Testis (tissue), 5 donors: ENCODE measurements at places on chromosomes 3 and 15.

GRCh38 chr3:141454906-141455602, 31.8 kb upstream of the RASA2 start:
- peaks cover 13% of the 10 kb centered on the region for H3K4me1 ChIP-seq
- no peak overlapping the region for H3K27ac ChIP-seq
- H3K27me3 ChIP-seq = no peaks in the 10 kb centered on the region

DNA sequence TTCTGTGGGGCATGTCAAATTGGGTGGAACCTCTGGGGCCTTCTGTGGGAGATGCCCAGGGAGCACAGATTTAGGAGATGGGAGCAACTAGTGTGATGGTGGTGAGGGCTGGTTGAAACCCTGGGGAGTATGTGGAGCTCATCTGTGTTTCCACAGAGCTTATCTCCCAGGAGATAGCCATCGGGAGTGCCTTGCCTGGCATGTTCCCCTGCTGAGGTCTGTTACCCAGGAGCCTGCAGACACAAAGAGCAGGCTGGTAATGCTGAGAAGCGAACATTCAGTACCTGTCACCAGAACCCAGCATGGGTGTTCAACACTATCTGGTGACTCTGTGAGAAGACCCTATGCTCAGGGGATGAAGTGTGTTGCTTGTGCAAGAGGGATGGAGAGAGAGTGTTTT, 85.0 kb downstream of the CLSTN2 start:
- H3K27ac ChIP-seq = no peak overlapping the region
- peaks cover 12% of the 10 kb centered on the region for H3K4me1 ChIP-seq
- H3K4me3 ChIP-seq = no peak overlapping the region
- no peaks in the 10 kb centered on the region for H3K27me3 ChIP-seq

DNA sequence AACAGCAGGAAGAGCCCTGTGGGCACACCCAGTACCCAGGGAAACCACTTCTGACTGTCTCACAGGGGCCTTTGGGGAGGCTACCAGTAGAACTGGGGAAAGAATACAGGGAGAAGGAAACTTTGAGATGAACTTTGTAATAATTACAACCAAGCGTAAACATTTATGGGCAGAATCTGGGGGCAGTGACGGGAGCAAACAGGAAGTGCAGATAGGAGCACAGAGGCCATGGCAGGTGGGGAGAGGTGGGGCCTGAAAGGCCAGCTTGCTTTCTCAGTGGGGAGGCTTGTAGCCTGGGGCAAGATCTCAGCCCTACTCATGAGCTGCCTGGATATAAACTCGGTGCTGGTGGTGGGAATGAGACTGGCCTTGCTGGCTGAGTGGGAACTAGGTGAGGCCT, 209.8 kb downstream of the PLCH1 start:
- DNase-seq = no peak
- H3K27ac ChIP-seq = no peak overlapping the region

- H3K27me3 ChIP-seq = no peaks in the 10 kb centered on the region
- DNase-seq = no peak
- H3K4me3 ChIP-seq = no peak overlapping the region
- H3K36me3 ChIP-seq = no peaks in the 10 kb centered on the region
- no peaks in the 10 kb centered on the region for H3K4me1 ChIP-seq
Measured at GRCh38 chr15:58665672-58666071, 83.8 kb downstream of the ADAM10 start.

DNA sequence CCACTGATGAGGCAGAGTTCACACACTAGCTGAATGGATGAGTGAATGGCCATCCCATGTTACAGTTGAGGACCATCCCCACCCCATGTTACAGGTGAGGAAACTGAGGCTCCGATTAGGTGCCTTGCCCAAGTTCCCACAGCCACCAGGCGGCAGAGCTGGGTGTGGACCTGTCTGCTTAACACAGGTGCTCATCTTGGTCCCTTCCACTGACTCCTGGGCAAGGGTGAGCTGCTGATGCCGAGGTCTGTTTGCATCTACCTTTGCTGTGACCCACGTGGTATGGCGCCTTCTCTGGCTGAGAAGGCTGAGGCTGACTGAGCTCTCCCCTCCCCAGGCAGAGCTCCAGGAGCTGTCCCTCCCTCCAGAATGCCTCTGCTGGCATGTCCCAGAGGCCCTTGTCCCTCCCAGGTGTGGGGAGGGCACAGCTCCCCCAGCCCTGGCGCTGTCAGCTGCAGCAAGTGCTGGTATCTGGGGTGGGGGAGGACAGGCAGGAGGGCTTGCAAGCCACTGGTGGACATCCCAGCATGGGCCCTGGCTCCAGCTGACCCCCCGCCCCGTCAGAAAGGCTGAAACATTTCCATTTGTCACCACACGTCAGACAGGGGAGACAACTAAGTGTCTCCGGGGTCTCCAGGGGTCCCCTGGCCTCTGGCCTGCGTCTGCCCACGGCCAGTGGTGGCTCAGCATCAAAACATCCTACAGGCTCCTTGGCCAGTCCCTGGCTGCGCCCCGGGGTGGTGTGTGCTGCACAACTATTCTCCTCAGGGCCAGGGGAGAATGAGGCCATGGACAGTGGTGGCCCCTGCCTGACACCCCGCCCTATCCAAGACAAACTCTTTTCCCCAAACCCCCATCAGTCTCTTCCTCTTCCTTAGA, 105.4 kb downstream of the ADCY5 start:
- H3K27ac ChIP-seq = peak overlapping the region; percentile 78
- no peak overlapping the region for H3K4me3 ChIP-seq
- peaks cover 37% of the 10 kb centered on the region for H3K4me1 ChIP-seq
- no peaks in the 10 kb centered on the region for H3K27me3 ChIP-seq
- no peaks in the 10 kb centered on the region for H3K36me3 ChIP-seq

- no peak for DNase-seq
- H3K36me3 ChIP-seq = no peaks in the 10 kb centered on the region
- no peak overlapping the region for H3K27ac ChIP-seq
- no peak overlapping the region for H3K4me3 ChIP-seq
Measured at GRCh38 chr3:118863731-118864322, 170.8 kb downstream of the IGSF11 start.

GRCh38 chr15:65087411-65087810, 10.9 kb downstream of the KBTBD13 start:
- no peak overlapping the region for H3K4me3 ChIP-seq
- H3K27ac ChIP-seq = peak overlapping the region; percentile 73
- H3K27me3 ChIP-seq = no peaks in the 10 kb centered on the region

- DNase-seq = no peak
- H3K4me1 ChIP-seq = no peaks in the 10 kb centered on the region
- no peak overlapping the region for H3K27ac ChIP-seq
- H3K36me3 ChIP-seq = no peaks in the 10 kb centered on the region
- H3K4me3 ChIP-seq = no peak overlapping the region
- H3K27me3 ChIP-seq = no peaks in the 10 kb centered on the region
Measured at GRCh38 chr3:149701977-149702350, 44.1 kb upstream of the WWTR1 start.

DNA sequence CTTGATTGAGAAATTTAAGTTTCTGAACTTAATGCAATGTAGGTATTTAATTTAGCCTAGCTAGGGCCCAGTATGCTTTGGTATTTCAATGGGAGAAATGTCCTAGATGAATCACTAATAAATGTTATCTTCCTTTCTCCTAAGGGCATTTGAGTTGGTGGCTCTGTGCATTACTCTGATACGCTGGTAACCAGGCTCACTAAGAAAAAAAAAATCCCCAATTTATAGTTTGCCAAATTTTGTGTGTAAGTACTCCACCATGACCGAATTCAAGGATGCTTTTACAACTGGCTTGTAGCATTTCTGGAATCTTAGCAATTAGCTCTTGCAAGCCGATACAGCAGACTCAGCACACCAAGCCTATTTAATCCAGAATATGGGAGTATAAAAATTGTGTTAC, 94.6 kb upstream of the LPP start:
- no peak for DNase-seq
- H3K4me3 ChIP-seq = no peak overlapping the region
- peaks cover 3% of the 10 kb centered on the region for H3K4me1 ChIP-seq
- H3K27ac ChIP-seq = no peak overlapping the region
- H3K36me3 ChIP-seq = no peaks in the 10 kb centered on the region
- no peaks in the 10 kb centered on the region for H3K27me3 ChIP-seq

GRCh38 chr3:56999547-56999946, 60.9 kb upstream of the SPATA12 start:
- H3K4me1 ChIP-seq = peaks cover 26% of the 10 kb centered on the region
- no peak overlapping the region for H3K4me3 ChIP-seq
- DNase-seq = no peak

GRCh38 chr3:104750581-104750980, 616.1 kb upstream of the ALCAM start:
- no peaks in the 10 kb centered on the region for H3K4me1 ChIP-seq
- no peaks in the 10 kb centered on the region for H3K36me3 ChIP-seq
- no peak overlapping the region for H3K27ac ChIP-seq
- no peak overlapping the region for H3K4me3 ChIP-seq
- no peaks in the 10 kb centered on the region for H3K27me3 ChIP-seq

DNA sequence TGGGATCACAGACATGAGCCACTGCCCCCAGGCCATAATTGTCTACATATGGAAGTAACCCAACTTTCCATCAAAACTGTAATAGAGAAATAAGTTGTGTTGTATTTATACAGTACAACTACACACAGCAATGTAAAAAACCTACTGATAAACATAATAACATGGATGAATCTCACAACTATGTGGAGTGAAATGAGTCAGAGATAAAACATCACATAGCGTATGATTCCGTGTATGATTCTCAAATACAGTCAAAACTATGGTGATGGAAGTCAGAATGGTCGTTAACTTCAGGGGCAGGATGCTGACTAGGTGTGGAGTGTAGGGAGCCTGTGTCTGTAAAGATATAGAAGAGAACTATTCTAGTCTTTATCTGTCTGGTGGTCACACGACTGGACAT, 332.7 kb upstream of the SLCO3A1 start:
- DNase-seq = no peak
- no peak overlapping the region for H3K4me3 ChIP-seq
- no peaks in the 10 kb centered on the region for H3K4me1 ChIP-seq
- no peaks in the 10 kb centered on the region for H3K27me3 ChIP-seq
- H3K27ac ChIP-seq = no peak overlapping the region
- H3K36me3 ChIP-seq = no peaks in the 10 kb centered on the region

GRCh38 chr3:19822805-19823204, 111.2 kb downstream of the EFHB start:
- no peak overlapping the region for H3K4me3 ChIP-seq
- H3K27me3 ChIP-seq = no peaks in the 10 kb centered on the region
- no peaks in the 10 kb centered on the region for H3K36me3 ChIP-seq
- DNase-seq = no peak
- no peaks in the 10 kb centered on the region for H3K4me1 ChIP-seq
- no peak overlapping the region for H3K27ac ChIP-seq

GRCh38 chr3:134432236-134432635, 53.5 kb downstream of the ANAPC13 start:
- H3K27me3 ChIP-seq = no peaks in the 10 kb centered on the region
- H3K36me3 ChIP-seq = no peaks in the 10 kb centered on the region
- H3K4me3 ChIP-seq = no peak overlapping the region
- DNase-seq = no peak
- H3K27ac ChIP-seq = no peak overlapping the region
- H3K4me1 ChIP-seq = no peaks in the 10 kb centered on the region

- no peak overlapping the region for H3K4me3 ChIP-seq
- H3K27me3 ChIP-seq = no peaks in the 10 kb centered on the region
- H3K27ac ChIP-seq = no peak overlapping the region
- no peaks in the 10 kb centered on the region for H3K4me1 ChIP-seq
Measured at GRCh38 chr3:78689378-78689777, 1078.4 kb downstream of the ROBO1 start.

GRCh38 chr15:84878504-84878903, 6.0 kb upstream of the SLC28A1 start:
- no peaks in the 10 kb centered on the region for H3K27me3 ChIP-seq
- no peak overlapping the region for H3K27ac ChIP-seq
- no peaks in the 10 kb centered on the region for H3K4me1 ChIP-seq
- DNase-seq = peak; percentile 88
- H3K36me3 ChIP-seq = no peaks in the 10 kb centered on the region

GRCh38 chr3:174193604-174194003, 665.5 kb upstream of the NAALADL2 start:
- no peak overlapping the region for H3K4me3 ChIP-seq
- no peak for DNase-seq
- H3K27me3 ChIP-seq = no peaks in the 10 kb centered on the region
- no peaks in the 10 kb centered on the region for H3K36me3 ChIP-seq
- no peak overlapping the region for H3K27ac ChIP-seq

GRCh38 chr3:16298891-16299290, 33.9 kb downstream of the OXNAD1 start:
- H3K36me3 ChIP-seq = no peaks in the 10 kb centered on the region
- DNase-seq = no peak
- H3K27me3 ChIP-seq = no peaks in the 10 kb centered on the region

GRCh38 chr3:34077417-34078195, 279.2 kb downstream of the PDCD6IP start:
- H3K27ac ChIP-seq = no peak overlapping the region
- H3K27me3 ChIP-seq = no peaks in the 10 kb centered on the region

- no peaks in the 10 kb centered on the region for H3K27me3 ChIP-seq
- peak; percentile 87 for DNase-seq
- no peak overlapping the region for H3K4me3 ChIP-seq
- H3K27ac ChIP-seq = no peak overlapping the region
- no peaks in the 10 kb centered on the region for H3K36me3 ChIP-seq
Measured at GRCh38 chr3:43001094-43001553, 22.0 kb downstream of the GASK1A start.

DNA sequence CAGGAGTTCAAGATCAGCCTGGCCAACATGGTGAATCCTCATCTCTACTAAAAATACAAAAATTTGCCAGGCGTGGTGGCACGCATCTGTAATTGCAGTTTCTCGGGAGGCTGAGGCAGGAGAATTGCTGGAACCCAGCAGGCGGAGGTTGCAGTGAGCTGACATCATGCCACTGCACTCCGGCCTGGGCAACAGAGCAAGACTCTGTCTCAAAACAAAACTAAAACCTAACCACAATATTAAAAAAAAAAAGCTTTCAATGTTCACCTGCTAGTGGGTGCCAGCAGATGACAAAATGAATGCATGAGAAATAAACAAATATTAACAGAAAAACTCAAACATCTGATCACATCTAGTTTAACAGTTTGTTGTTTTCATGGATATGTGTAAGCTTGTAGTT, 9.0 kb downstream of the SLC24A1 start:
- no peak for DNase-seq
- H3K4me3 ChIP-seq = no peak overlapping the region
- no peaks in the 10 kb centered on the region for H3K4me1 ChIP-seq
- no peaks in the 10 kb centered on the region for H3K27me3 ChIP-seq
- no peak overlapping the region for H3K27ac ChIP-seq

GRCh38 chr15:58440922-58441321, 9.1 kb downstream of the LIPC start:
- no peak for DNase-seq
- H3K4me1 ChIP-seq = no peaks in the 10 kb centered on the region
- no peaks in the 10 kb centered on the region for H3K27me3 ChIP-seq
- H3K27ac ChIP-seq = no peak overlapping the region

- no peak overlapping the region for H3K27ac ChIP-seq
- no peak overlapping the region for H3K4me3 ChIP-seq
- no peaks in the 10 kb centered on the region for H3K27me3 ChIP-seq
- peaks cover 33% of the 10 kb centered on the region for H3K4me1 ChIP-seq
Measured at GRCh38 chr3:5136919-5137429, 14.9 kb downstream of the ARL8B start.

DNA sequence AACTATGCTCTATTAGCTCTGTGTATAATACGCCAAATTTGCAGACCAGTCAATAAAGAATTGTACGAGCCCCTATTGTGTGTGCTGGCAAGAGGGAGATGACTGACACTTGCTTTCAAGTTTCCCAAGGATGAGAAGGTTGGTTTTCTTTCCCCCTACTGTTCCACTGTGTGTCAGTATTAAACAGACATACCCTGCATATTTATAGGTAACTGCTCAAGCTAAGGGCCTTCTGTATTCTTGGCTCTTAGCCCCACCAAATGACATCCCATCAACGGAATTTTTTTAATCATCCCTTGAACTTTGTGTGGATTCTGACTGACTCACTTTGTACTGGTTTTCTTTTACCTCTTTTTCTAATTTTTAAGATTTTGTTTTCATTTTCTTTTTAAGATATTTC, 60.6 kb upstream of the GYG1 start:
- H3K36me3 ChIP-seq = no peaks in the 10 kb centered on the region
- H3K27me3 ChIP-seq = no peaks in the 10 kb centered on the region
- H3K4me1 ChIP-seq = no peaks in the 10 kb centered on the region
- no peak overlapping the region for H3K27ac ChIP-seq
- DNase-seq = no peak
- H3K4me3 ChIP-seq = no peak overlapping the region
